Posterior cingulate gyrus (tissue), 11 donors: ENCODE measurements at places on chromosomes 1 and 21.

- no peak for DNase-seq
These were observed 582.5 kb upstream of the RGS18 start for GRCh38 chr1:191575746-191576145.

DNA sequence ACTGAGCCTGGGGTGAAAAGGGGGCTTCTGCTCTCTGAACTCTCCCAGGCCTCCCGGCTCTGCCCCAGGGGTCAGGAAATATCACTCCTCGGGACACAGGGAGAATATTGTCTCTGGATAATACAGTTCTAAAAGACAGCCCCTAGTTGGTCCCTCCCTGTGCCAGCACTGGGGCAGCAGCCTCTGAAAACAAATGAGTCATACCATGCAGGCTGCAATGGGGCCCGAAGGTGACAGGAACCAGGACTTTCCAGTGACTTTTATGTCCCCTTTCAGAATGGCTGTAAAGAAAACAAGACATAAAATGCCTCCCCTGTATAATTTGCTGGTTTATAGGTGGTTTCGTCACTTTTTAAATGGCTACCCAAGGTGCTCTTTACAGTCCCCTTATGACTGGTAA, 360.0 kb downstream of the NPHP4 start:
- no peak for DNase-seq

GRCh38 chr1:54800899-54801759, at the start of gene TTC22:
TSS of gene TTC22 (minus strand) at chr1:54801323. CDS start at chr1:54801163, 160 bp downstream.
- DNase-seq: no peak

DNA sequence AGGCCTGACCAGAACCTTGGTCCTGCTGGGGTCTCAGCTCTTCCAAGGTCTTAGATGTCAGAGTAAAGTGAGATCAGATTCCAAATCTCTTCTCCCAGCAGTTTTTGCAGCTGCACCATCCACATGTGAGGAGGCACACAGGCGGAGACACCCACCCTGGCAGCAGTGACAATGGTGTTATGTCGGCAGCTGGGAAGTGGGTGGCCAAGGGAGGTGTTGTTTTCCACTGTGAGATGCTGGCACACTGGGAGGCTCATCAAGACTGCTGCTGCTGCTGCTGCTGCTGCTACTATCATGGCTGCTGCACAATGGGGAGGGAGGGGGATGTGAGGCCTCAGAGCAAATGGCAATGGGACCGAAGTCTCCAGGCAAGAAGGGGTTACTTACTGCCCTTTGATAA, 23.6 kb downstream of the CAMK2N1 start:
- peak; percentile 58 for DNase-seq

DNA sequence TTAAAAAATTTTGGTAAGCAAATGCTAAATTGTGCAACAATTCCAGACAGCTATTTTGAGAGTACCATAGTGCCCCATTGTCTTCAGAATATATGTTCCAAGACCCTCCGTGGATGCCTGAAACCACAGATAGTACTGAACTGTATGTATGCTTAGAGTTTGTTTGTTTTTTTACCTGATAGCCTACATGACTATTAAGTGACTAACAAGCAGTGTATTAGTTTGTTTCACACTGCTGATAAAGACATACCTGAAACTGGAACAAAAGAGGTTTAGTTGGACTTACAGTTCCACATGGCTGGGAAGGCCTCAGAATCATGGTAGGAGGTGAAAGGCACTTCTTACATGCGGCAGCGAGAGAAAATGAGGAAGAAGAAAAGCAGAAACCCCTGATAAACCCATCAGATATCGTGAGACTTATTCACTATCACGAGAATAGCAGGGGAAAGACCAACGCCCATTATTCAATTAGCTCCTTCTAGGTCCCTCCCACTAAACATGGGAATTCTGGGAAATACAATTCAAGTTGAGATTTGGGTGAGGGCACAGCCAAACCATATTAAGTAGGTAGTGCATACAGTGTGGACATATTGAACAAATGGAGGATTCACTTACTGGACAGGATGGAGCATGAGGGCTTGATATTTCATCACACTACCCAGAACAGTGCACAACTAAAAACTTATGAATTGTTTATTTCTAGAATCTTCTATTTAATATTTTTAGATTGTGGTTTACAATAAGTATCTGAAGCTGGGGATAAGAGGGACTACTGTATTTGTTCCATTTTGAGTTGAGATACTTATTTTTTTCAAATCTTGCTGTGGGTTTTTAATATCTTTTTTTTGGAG, 78.5 kb downstream of the LHX9 start:
- no peak for DNase-seq

DNA sequence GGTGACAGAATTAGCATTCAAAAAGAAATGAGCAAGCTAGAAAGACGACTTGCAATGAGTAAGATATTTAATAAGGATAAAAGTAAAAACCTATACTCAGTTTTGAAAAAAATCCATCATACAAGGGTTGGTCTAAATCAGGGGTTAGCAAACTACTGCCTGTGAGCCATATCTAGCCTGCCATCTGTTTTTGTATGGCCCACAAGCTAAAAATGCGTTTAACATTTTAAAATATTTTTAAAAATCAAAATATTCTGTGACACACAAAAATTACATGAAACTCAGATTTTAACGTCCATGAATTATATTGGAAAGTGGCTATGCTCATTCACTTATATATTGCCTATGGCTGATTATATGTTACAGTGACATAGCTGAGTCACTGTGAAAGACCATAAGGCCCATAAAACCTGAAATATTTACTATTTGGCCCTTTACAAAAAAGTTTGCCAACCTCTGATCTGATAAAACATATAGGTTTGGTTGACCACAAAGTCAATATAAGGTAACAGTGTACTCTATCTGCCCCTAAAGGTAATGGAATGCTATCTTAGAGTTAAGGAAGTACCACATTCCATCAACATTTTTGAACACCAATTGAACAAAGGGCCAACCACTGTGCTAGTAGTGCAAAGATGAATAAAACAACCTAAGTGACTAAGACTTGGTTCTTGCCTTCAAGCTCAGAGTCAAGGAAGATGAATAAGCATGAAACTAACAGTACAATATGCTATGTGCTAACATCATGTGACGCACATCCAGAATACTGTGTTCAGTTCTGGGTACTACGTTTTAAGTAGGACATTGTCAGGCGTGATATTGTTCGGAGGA, 3.2 kb downstream of the IFT25 start:
- DNase-seq: no peak

DNA sequence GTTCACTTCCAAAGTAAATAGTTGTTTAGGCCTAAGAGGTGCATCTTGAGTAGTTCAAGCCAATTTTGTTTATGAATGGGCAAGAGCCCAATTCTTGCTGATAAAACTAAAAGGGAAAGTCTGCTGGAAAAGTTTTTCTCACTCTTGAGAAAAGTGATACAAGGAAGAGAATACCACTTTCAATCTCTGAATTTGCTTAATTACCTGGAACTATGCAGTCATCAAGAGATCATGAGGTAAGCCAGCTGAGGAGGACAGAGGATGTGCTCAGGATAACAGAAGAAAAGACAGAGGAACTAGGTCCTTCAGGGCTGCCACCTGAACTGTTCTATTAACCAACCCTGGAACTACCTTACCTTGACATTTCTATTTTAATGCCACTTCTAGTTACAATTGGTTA, 42.2 kb downstream of the ILDR2 start:
- DNase-seq: no peak

DNA sequence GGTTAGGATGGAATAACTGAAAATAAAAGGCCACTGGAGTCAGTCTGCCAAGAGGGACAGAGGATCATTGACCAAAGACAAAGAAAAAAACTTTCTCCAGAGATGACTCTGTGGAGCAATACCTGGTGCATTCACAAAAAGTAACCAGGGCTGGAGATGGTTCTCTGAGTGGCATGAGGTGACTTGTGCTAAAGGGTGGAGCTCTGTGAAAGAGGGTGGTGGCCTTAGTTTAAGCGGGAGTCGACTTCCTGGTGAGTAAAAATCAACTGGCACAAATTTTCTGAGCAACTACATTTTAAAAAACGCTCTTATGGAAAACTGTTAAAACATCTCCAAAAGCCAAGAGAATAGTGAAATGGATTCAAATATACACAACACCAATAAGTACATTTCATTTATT, 10.0 kb downstream of the NHLH2 start:
- no peak for DNase-seq

- no peak for DNase-seq
These were observed 101.1 kb downstream of the ADARB1 start for GRCh38 chr21:45175326-45176095.

DNA sequence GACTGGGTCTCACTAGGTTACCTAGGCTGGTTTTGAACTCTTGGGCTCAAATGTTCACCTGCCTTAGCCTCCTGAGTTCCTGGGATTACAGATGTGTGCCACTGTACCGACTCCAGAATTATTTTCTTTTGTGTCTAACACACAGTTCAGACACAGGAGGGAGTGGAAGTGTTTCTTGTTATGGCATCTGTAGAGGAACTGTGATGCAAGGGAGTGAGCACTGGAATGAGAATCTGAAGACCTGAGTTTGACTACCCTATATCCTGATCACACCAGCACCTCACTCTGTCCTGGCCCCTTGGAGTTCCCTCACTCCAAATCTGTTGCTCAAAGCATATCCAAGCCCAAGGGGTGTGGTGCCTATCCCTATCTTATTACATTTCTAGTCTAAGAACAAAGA, 15.2 kb downstream of the OPTC start:
- DNase-seq: no peak

GRCh38 chr1:47981667-47982350, 15.4 kb downstream of the TRABD2B start:
- no peak for DNase-seq

DNA sequence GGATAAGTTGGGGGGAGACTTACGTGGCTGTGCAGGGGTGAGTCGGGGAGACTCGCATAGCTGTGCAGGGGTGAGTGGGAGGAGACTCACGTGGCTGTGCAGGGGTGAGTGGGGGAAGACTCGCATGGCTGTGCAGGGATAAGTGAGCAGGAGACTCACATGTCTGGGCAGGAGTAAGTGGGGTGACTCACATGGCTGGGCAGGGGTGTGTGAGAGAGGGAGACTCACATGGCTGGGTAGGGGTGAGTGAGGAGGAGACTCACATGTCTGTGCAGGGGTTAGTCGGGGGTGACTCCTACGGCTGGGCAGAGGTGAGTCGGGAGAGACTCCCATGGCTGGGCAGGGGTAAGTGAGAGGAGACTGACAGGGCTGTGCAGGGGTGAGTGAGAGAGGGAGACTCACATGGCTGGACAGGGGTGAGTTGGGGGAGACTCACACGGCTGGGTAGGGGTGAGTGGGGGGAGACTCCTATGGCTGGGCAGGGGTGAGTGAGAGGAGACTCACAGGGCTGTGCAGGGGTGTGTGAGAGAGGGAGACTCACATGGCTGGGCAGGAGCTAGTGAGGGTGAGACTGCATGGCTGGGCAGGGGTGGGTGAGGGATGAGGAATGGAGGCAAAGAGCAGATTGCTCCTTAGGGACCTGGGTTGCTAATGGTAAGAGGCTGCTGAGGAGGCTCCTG, 56.0 kb upstream of the ABCG1 start:
- DNase-seq: peak; percentile 12

GRCh38 chr1:231068762-231069161, 28.7 kb upstream of the FAM89A start:
- DNase-seq: no peak

GRCh38 chr1:160605205-160605604, 25.9 kb upstream of the CD84 start:
- DNase-seq: no peak

DNA sequence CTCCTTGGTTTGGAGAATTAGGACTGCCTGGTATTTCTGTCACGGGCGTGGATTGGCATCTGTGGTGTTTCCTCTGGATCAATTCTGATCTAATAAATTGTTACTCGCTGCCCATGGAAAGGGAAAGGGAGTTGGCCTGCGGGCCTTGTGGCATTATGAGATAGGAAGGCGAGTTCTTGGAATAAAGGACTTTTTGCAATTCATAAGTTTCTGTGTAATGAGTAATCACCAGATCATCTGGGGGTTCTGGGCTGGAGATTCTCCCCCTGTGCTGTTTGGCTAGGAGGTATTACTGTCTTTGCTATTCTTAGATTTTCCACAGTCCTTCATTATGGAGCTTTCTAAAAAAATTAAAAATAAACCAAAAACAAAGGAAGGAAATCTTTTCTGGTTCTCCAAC, 315.9 kb downstream of the CAMTA1 start:
- DNase-seq: no peak

- DNase-seq: no peak
These were observed 856.3 kb upstream of the B3GALT2 start for GRCh38 chr1:194042736-194043135.

GRCh38 chr1:96820107-96820506, 98.5 kb downstream of the PTBP2 start:
- DNase-seq: no peak

- DNase-seq: no peak
These were observed 528.7 kb upstream of the PLXNA2 start for GRCh38 chr1:208772891-208773290.

- DNase-seq: no peak
These were observed 243.8 kb upstream of the ADGRL2 start for GRCh38 chr1:81556968-81557367.

DNA sequence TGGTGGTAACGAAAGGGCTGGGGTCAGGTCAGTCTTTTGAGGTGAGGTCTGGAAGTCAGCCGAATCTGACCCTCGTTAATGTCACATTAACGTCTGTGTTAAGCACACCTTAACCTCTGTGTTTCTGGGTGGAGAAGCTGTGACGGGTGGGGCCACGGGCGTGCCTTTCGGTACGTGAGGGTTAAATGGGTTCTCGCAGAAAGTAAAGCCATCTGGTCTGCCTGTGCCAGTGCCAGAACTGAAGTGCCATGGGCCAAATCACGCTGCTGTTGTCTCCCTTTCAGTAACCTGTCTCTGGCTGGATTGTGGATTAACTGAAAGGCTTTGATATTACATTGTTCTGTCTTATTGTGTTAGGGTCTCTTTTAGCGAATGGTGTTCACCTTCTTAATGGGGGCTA, 14.4 kb downstream of the URB2 start:
- DNase-seq: no peak

DNA sequence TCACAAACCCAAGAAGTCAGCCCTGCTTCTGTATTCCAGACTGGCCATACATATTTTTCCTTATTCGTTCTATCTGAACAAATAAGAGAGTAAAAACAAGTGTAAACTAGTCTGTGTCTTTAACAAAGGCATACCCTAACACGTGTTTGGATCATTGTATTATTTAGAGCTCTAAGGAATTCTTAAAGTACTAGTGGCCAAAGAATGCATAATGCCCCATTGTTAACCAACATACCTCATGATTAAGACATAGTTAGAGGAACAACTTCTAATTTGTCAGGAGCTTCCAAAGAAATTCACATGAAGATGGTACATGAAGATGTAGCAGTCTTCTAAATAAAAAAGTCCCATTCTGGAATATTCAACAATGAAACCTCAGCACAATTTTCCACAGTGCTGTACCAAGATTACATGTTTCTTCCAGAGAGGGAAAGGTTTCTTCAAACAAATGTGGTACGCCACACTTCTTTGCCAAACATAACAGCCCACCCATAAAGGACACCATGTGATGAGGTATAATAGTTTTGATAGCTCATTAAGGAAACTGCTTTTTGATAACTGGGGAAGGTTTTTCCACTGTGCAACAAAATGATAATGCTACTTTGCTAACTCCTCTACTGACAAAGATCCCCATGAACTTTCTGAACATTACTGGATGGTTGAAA, 5.0 kb downstream of the PALMD start:
- no peak for DNase-seq
